Right renal pelvis (tissue), 4 donors: ENCODE measurements at places on chromosomes 3 and 15. TPM values are rescaled to one million over a fixed set of nuclear protein-coding genes. Genes with fewer than 3 reads are reported as not detected.

GRCh38 chr15:52180196-52180835 lies 10.9 kb downstream of the GNB5 start:
- no peak for DNase-seq

The UQCC5 gene
- polyA plus RNA-seq = 24.7 TPM

DNA sequence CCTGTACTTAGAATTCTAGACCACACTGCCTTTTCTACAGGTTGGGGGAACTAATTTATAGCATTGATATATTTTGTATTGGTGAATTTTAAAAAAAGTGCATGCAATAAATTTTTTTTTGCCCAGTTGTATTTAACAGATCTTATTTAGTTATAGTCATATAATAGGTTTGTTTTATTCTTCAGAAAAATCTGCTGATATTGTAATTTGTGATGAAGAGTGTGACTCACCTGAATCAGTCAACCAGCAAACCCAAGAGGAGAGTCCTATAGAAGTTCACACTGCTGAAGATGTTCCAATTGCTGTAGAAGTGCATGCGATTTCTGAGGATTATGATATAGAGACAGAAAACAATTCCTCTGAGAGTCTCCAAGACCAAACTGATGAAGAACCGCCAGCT lies 10.3 kb downstream of the ZNF639 start:
- no peak for DNase-seq

The NR1D2 gene
- 49.7 TPM for polyA plus RNA-seq

- no peak for DNase-seq
Observed at GRCh38 chr15:58074452-58074851, 8.9 kb upstream of the ALDH1A2 start.

DNA sequence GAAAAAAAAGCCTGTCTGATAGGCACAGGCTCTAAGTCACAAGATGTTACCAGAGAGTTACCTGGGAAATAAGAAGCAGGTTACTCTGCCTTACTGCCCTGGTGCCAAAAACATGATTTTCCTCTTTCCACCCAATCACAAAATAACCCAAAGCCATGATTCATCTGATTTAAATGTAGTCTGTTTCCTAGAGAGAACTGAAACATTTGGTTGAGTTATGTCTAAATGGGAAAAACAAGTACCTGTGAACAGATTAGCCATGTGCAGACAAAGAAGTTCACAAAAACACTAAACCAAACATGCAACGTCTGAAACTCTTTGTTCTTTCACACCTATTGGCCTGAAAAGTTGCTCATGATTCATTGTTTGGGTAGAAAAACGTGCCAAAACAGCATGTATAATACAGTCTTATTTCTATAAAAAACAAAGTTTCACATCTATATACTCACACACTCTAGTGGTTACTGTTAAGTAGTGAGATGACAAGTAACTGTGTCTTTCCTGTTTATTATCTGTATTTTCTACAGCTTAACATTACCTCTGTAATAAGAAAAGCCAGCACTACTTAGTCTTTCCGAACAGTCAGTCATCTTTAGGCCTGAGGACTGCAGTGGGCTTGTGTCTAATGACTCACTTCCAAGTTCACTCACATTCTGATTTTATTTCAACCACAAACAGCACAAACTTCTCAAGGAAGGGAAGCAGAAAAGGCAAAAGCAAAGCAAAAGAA lies 30.2 kb downstream of the FAM174B start:
- DNase-seq = no peak

- DNase-seq = no peak
Observed at GRCh38 chr3:5499404-5499803, 311.9 kb downstream of the EDEM1 start.

The C15orf62 gene
- polyA plus RNA-seq = 2.0 TPM

DNA sequence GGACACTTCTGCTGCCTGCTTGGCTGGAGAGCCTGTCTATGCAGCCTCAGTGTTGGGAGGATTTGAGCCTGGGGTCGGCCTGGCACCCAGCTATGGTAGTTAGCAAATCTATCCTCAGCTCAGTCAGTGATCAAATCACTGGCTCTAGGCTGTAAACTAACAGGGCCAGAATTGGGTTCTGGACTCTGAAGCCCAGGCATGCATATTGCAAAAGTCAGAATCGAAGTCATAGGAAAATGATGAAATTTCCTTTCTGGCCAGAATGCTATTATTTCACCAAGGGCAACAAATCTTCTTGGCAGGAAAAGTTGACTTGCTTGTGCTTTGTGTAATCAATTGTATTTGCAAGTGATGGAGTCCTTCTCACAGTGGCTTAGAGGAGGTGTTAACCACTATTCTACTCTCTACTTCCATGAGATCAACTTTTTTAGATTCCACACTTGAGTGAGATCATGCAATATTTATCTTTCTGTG lies 482.6 kb upstream of the TPRG1 start:
- DNase-seq = no peak
